Activated naive CD8-positive, alpha-beta T cell treated with anti-CD3 and anti-CD28 coated beads, Interleukin-2, amount 10 ng/mL, durations not matched to agents 7 days and 5 days (primary cell): ENCODE measurements at places on chromosomes 1 and 21.
A peak's percentile ranks its signal among the peaks of the same experiment; 100 is the strongest.

GRCh38 chr21:38151021-38151645 lies 105.7 kb upstream of the KCNJ15 start:
- no peak for DNase-seq

GRCh38 chr1:151012684-151013471 lies 4.6 kb downstream of the PRUNE1 start:
- no peak for DNase-seq

DNA sequence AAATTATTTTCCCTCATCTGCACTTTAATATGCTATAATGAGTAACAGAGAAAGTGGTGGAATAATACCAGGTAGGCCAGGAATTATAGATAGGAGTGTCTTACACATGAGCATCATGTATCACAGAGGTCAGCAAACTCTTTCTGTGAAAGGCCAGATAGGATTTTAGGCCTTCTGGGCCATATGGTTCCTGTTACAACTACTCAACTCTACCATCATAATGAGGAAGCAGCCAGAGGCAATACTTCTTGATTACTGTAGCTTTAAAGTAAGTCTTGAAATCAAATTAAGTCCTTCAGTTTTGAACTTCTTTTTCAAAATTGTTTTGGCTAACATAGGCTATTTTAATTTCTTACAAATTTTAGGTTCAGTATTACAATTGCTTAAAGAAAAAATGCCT lies 32.1 kb upstream of the IGSF3 start:
- no peak for DNase-seq

GRCh38 chr1:154998201-154998780 lies 4.3 kb upstream of the ZBTB7B start:
- no peak for DNase-seq

GRCh38 chr1:192654591-192655251 lies 18.8 kb downstream of the RGS13 start:
- DNase-seq, result no peak

- peak; percentile 54 for DNase-seq
These were observed 189.3 kb upstream of the EDN2 start for GRCh38 chr1:41673806-41674205.

GRCh38 chr1:25707280-25708016 lies 90.9 kb downstream of the MAN1C1 start:
- no peak for DNase-seq

- DNase-seq, result peak; percentile 55
These were observed 3.3 kb upstream of the C1orf174 start for GRCh38 chr1:3903141-3904005.

- no peak for DNase-seq
These were observed 54.3 kb upstream of the CAMK1G start for GRCh38 chr1:209529233-209529632.

GRCh38 chr21:45880097-45881068 lies 101.2 kb upstream of the COL6A1 start:
- DNase-seq, result peak; percentile 58

GRCh38 chr1:21042929-21043605 lies 133.6 kb downstream of the EIF4G3 start:
- DNase-seq, result no peak

- no peak for DNase-seq
These were observed 18.5 kb downstream of the SLC66A1 start for GRCh38 chr1:19330449-19331135.

DNA sequence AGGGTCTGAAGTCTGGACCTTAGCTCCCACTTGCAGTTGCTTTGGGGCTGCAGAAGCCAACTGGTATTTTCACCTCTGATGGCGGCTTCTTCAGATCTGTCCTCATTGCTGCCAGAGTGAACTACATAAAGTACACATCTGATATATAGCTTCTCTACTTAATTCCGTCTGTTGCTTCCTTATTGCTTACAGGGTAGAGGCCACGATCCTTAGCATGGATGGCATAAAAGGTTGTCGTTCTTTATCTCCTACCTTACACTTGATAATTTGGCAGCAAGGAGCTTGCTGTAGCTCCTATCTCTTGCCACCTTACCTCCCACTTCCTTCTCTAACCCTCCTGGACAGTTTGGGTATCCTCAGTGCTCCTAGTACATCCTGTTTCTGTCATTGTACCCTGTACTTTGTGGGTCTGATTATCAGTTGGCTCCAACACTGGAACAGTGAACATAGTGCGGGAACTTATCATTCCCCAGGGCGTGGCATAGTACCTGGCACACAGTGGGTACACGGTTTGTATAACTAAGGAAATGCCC lies 30.9 kb upstream of the NBL1 start:
- DNase-seq, result no peak

DNA sequence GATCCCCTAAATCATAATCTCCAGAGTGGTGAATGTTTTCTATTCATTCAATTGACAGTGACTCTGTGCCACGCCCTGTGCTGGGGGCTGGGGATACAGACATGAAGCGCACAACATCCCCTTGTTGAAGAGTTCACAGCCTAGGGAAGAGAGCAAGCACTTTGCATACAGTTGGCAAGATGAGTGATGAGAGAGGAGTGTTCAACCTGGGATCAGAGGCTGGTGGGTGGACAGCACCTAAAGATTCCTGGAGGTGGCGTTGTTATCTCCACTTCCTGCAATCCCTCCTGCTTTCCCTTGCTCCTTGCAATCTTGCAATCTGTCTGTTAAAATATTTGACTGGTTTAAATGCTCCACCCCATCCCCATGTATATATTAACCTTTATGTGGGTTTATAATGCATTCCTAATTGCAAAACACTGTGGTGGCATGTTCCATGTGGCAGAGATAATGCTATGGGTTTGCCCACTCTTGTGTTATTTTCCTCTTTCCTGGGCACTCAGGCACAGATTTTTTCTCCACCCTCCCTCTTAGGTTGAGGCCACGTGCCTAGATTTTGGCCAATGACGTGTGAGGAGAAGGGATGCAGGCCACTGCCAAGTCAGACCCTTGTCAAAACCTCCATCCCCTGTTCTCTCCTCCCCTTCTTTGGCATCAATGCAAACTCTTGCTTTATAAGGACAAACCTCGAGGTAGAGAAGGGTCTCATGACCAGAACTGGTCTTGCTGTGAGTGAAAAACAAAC lies 36.2 kb upstream of the GADD45A start:
- DNase-seq, result no peak

DNA sequence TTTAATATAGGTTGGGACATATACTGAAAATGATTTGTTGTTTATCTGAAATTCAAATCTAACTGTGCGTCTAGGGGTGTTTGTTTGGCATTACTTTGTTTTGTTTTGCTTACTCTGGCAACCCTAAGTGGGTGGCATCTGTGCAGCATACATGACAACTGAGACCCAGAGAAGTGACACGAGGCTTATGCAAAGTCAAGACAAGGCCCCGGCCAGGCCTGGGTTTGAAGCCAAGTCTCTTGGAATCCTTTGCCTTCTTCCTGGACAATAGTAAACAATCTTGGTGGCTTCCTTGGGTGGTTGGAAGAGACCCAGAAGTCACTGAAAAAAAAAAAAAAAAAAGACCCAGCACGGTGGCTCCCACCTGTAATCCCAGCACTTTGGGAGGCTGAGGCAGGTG lies 197.6 kb upstream of the TMEM51 start:
- no peak for DNase-seq

- DNase-seq, result no peak
These were observed 213.1 kb upstream of the USP24 start for GRCh38 chr1:55428231-55428630.

GRCh38 chr21:42567214-42567555 lies 53.5 kb downstream of the SLC37A1 start:
- no peak for DNase-seq

GRCh38 chr1:84668185-84668584 lies 22.1 kb downstream of the SSX2IP start:
- DNase-seq, result no peak

- DNase-seq, result no peak
These were observed 305.4 kb downstream of the TTLL7 start for GRCh38 chr1:83693427-83694126.

DNA sequence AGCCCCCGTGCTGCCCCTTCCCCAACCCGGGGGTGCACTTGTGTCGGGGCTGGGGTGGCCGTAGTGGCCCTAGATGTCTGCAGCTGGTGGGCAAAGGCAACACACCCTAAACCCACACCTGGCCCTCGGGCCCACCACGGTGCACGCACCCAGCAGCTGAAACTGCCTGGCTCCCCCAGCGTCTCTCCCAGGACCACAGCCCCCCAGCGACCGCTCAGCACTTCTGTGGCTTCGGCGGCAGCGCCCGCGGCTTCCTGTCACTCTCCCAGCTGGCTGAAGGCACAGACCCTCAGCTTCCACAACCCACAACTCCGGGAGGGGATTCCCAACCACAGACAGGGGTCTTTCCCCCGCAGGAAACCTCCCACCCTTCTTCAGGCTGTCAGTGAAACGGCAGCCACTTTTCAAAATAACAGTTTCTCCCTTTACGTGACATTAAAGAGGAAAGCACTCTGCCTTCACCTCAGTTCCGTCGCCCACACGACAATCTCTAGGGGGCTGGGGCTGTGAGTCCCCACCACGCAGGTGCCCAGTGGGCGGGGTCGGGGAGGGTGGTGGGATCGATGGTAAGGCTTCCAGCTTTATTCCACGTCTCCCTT lies 40.7 kb upstream of the COL6A2 start:
- DNase-seq, result peak; percentile 52

DNA sequence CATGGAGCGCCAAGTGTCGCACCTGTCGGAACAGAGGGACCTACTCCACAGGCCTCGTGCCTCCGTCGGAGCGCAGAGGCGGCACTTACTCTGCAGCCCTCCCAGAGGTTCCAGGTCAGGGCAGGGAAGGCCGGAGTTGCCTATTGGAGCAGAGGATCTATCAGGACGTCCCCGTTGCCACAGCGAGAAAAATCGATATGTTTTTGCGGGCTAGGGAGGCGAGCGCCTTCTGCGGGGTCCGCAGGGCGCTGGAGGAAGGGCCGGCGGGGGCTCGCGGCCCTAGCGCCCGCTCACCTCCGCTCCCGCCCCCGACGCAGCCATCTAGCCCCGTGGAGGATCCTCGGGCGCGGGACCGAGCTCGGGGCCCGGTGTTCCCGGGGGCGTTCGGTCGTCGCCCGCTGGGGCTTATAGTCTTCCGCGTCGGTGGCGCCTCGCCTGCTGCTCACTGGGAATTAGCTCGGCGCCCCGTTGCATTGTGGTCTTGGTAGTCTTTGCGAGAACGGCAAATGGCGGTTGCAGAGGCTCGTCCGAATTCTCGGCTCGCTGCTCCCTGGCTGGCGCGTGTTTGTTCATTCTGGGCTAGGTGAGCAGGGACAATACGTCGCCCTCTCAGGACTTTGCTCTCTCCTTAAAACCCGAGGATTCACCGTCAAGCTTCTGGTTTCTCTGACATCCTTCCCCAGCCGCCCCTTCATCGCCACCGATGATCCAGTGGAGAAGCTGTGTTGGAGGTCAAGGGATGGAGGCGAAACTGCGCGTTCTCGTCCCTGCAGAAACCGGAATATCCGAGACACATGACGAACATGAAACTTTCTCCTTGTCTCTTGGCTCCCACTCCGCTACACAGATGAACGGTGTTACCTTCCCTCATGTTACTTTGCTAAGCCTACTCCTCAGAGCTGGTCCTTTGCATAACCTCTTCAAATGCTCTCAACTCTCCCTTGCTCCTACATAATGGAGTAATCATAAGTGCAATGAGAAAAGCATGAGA lies at the start of gene JTB:
Gene JTB, minus strand, starts transcription at position 425 of the 991 bp plus-strand sequence. Its CDS starts 422 bp downstream, at position 3.
- DNase-seq, result peak; percentile 80

GRCh38 chr21:36229181-36229580 lies 72.6 kb downstream of the DOP1B start:
- no peak for DNase-seq

DNA sequence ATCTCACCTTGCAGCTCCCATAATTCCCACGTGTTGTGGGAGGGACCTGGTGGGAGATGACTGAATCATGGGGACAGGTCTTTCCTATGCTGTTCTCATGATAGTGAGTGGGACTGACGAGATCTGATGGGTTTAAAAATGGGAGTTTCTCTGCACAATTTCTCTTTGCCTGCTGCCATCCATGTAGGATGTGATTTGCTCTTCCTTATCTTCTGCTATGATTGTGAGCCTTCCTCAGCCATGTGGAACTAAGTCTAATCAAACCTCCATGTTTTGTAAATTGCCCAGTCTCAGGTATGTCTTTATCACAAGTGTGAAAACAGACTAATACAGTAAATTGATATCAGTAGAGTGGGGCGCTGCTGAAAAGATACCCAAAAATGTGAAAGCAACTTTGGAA lies 195.7 kb downstream of the SLC44A5 start:
- DNase-seq, result no peak

- no peak for DNase-seq
These were observed 954.4 kb downstream of the NCAM2 start for GRCh38 chr21:21952566-21952965.

DNA sequence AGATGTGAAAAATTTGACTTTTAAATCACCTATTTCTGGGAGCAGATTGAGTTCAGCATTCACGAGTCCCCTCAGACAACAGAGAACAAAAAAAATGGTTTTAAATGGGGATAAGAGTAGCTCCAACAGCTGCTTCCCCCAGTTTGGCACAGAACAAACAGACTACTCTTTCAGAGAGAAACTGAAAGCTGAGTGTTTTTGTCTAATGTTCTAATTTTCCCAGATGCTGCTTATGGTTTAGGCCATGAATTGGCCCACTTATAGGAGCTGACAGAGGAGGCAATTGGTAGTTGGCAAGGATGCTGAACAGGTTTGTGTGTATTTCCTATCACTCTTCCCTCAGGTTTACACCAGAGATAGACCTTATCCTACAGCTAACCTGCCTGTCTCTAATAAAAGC lies 1637.4 kb upstream of the PRMT6 start:
- no peak for DNase-seq

GRCh38 chr1:20632386-20632785 lies 872 bp upstream of the PINK1 start:
- no peak for DNase-seq

DNA sequence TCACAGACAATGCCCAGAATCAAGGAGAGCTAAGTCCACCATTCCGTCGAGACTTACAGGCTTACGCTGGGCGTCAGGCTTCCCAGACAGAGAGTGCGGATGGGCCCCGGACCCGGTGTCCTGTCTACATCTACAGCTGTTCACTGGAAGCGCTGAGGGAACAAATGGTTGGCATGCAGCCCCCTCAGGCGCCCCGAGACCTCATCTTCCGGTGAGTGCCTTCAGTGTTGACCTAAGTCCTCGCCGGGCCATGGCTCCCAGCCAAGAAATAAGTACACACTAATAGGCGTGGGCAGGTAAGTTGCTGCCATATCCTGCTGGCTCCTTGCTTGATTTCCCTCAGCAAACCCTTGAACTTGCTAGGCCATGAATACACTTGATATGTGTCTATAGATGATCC lies 26.2 kb downstream of the HYI start:
- no peak for DNase-seq
